ENCODE measurements at places on chromosomes 6 and 20. TPM values are rescaled to one million over a fixed set of nuclear protein-coding genes. Genes with fewer than 3 reads are reported as not detected.

- peak; percentile 43 for ATAC-seq
Measured at GRCh38 chr6:139778688-139779087, 404.2 kb upstream of the CITED2 start.

The TUBB2B gene
- total RNA-seq, result 3.0 TPM

The CALHM6 gene
- 0.20 TPM for total RNA-seq

The STK38 gene
- total RNA-seq, result 26.1 TPM

DNA sequence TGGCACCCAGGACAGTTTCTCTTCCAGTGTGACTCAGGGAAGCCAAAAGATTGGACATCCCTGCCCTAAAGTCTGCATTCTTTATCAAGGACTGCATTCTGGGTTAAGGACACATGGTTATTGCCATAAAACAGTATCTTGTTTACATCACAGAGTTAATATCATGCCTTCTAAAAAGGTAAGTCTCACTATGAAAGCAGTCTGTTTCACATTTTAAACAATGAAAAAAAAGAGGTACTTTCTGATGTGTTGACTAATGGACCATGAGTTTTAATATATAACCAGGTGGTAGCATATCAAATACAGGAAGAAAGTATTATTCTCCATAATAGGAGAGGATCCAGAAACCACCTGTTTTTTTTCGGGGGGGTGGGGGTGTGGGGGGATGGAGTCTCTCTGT is 93.7 kb downstream of the TIAM2 start:
- no peak for ATAC-seq

DNA sequence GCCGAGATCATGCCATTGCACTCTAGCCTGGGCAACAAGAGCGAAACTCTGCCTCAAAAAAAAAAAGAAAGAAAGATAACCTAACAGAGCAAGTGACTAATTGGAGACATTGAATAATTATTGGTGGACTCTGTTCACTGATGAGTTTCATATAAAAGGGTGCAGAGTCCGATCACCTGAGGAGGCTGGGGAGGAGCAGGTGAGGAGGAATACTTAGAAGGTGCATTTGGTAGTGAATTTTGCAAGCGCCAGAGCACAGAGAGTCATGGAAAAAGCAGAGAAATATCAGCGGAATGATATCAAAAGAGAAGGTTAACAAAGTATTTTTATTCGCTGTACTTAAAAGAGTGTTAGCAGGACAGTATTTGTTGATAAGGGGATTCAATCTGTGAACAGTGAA is 44.4 kb downstream of the CD2AP start:
- no peak for ATAC-seq

DNA sequence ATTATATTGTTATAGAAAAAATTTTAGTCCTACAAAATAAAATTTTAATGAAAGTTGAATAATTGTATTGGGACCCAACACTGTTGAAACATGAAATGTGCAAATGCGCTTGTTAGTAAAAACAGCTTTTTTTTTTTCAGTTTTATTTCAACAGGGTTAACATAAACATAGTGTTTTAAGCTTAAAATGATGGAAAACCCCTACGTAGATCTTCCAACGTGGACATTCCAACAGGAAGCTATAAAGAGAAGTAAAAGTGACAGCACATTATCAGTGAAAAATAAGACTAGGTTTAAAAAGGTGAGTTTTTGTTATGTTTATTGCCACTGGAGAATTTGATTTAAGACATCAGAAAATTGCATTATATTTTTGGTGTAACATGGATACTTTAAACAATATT is 6.5 kb upstream of the GPR31 start:
- no peak for ATAC-seq

DNA sequence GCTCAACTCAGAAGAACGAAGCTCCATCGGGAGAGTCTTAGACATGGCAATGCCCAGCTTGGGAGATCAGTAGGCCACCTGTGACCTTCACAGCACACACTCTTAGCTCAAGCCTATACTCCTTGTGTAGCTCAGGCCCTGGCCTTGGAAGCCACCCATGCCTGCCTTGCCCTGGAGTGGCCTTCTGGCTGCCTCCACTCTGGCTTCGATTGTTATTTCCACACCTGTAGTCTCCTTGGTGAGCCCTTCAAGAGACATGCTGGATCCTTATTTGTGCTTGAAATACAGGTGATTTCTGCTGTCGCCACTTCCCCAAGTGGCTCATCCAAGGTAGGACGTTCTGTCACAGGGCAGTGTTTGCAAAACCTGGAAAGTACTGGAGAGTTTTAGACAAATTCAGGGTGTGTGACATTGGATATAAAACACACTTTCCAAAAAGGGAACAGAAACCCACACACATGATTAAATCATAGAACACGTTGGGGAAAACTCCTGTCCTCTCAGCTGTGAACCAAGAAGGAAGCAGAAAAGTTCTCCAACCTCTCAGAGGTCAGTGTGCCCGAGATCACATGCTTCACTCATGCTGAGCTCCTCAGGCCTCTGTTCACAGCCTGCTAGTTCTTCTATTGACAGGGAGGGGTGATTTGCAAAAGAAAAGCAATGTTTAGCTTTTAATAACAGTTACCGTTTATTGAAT is 391.8 kb downstream of the CDC5L start:
- ATAC-seq, result no peak

GRCh38 chr20:1299522-1299921 is 29.4 kb downstream of the SDCBP2 start:
- peak; percentile 24 for ATAC-seq

GRCh38 chr20:25378884-25379733 is 11.5 kb downstream of the ABHD12 start:
- no peak for ATAC-seq

DNA sequence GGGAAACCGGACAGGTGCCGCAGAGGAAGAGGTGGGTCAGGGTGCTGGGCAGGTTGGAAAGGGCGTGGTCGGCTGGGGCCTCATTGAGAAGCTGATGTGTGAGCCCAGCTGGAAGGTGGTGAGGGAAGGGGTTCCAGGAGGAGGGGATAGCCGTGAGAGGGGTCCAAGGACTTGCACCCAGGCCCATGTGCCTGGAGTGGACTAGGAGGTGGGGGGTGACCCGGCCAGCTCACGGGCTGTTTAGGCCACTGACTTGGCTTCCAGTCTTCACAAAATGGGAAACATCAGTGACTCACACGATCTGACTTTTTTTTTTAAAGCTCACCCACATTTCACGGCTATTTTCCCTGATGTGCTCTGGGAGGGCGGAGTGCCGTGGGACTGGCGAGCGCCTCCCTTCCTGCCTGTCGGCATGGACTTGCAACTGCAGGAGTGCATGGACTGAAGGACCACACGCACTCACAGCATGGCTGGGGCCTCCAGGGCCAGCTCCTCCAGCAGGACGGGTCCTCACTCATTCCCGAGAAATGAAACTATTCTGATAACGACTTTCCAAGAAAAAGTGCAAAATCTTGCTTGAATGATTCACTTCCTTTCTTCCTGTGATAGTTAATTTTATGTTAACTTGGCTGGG is 13.5 kb upstream of the PDE10A start:
- no peak for ATAC-seq

DNA sequence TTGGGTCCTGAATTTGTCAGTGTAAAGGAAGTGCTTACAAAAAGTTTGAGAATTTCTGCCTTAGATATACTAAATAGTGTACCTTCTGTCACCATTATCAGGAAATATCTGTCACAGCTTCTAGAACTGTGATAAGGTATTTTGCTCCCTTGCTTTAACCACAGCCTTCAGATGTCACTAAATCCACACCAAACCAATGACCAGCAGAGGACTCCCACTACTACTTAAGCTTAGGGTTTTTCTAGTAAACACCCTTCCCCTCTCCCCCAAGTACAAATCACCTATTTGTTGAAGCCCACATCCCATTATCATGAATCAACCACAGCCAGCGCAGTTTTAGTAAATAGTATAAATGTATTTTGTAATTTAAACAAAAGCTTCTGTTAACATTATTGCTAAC is 8.6 kb upstream of the JPH2 start:
- no peak for ATAC-seq

The CTNNBL1 gene
- 38.7 TPM for total RNA-seq

DNA sequence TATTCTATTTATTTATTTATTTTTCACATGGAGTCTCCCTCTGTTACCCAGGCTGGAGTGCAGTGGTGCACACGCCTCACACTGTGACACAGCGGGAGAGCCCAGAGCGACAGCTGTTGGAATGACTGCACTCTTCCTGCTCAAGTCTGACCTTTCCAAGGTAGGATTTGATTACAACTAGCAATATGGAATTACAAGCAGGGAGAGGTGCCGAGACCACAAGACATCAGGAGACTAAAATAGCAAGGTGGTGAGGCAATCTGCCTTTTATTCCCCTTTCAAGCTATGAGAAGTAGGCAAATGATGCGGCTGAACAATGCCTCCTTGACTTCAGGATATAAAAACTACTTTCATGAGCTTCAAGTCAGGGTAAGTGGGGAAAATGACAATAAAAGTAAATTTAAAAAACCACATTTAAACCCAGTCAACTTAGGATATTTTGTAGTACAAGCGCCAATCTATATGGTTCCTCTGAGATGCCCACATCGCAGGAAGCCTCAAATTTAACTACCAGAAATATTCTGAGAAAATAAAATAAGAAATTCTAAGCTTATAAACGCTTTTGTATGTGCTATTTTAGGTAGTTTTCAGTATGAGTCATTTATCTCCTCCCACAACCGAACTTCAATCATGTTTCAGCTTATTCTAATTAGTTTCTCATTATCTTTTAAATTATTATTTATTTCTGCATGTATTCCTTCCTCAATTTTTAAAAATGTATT is 146.9 kb upstream of the SGK1 start:
- ATAC-seq, result peak; percentile 61

- no peak for ATAC-seq
Measured at GRCh38 chr20:35116258-35116657, 23.7 kb upstream of the TRPC4AP start.

Measured in esophagus mucosa (tissue), 1 donor.